Activated naive CD4-positive, alpha-beta T cell treated with anti-CD3 and anti-CD28 coated beads for 36 hours (primary cell): ENCODE measurements at places on chromosomes 16 and 17. TPM values are rescaled to one million over a fixed set of nuclear protein-coding genes. Genes with fewer than 3 reads are reported as not detected.

DNA sequence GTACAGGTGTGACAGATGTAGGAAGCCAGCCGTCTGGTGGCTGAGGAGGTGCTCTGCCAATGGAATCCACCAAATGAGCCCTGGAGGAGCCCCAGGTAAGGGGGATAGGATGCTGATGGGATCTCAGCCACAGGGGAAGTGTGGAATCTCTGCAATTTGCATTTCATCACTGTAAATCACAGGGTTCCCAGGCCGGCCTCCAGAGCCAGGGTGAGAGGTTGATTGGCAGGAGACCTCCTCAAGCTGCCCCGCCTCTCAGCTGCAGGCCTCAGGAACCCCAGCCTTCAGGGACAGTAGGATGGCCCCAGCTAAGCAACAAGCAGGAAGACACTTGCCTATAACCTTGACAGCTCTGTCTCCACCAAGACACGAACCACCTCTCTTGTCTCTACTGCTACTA, 39.4 kb downstream of the RTN4RL1 start:
- H3K4me3 ChIP-seq = no peak overlapping the region
- no peaks in the 10 kb centered on the region for H3K27me3 ChIP-seq
- no peaks in the 10 kb centered on the region for H3K4me1 ChIP-seq
- no peak overlapping the region for H3K27ac ChIP-seq
- no peaks in the 10 kb centered on the region for H3K36me3 ChIP-seq

The STAC2 gene
- total RNA-seq = not detected

The ZP2 gene
- not detected for total RNA-seq

The KRTAP17-1 gene
- not detected for total RNA-seq
